ENCODE measurements at places on chromosomes 5 and 9.

DNA sequence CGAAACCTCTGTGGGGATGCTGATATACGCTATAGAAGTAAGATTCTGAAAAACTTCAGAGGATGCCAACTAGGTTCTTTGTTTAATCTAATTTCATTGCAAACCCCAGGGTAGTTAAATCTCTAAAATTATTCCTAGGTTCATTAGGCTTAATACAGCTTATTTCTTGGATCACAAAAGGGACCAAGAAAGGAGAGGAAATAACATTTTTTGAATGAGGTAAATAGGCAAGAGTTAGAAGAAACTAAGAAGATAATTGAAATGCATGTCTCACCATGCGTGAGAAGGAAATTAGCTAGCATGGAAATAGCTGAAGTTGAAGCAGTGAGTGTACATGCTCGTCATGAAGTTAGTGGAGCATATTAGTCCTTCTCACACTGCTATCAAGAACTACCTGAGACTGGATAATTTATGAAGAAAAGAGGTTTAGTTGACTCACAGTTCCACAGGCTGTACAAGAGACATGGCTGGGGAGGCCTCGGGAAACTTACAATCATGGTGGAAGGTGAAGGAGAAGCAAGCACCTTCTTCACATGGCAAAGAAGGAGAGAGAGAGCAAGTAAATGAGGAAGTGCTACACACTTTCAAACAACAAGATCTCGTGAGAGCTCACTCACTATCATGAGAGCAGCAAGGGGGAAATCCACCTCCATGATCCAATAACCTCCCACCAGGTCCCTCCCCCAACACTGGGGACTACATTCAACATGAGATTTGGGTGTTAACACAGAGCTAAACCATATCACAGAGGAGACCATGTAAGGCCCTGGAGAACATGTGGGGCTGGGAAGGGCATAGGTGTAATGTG, 125.1 kb upstream of the OSMR start:
- no peak for DNase-seq

GRCh38 chr5:141649056-141649688, 2.0 kb downstream of the FCHSD1 start:
- DNase-seq, result no peak

GRCh38 chr9:35521708-35522107, 31.8 kb downstream of the RUSC2 start:
- peak; percentile 84 for DNase-seq

- no peak for DNase-seq
Observed at GRCh38 chr5:156825688-156826087, 24.4 kb upstream of the PPP1R2B start.

DNA sequence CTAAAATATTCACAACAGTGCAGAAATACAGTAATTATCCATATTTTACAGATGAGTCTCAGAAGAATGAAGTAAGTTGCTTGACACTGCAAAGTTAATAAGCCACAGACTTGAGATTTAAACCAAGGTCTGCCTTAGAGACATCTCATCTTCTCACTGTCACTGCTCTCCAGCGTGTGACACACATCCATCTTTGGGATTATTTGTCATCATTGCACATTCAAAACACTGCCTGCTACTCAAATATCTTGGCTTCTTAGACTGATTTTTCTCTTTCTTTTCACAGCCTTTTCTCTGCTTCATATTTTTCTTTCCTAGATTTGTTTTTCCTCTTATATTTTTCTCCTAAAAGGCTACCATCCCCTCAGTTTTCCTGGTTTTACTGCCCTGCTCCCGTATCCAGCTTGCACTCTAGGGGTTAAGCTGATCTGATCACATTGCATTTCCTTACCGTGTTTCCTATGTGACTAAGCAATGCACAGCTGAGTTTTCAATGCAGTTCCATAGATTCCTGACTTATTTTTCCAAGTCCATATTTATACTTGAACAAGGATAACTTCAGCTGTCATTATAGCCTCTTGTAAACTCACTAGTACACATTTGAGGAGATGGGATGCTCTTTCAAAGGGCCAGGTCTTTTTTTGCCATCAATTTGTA, 353.0 kb downstream of the PLK2 start:
- DNase-seq, result no peak

- DNase-seq, result no peak
Observed at GRCh38 chr5:148514344-148514743, 130.6 kb downstream of the FBXO38 start.

DNA sequence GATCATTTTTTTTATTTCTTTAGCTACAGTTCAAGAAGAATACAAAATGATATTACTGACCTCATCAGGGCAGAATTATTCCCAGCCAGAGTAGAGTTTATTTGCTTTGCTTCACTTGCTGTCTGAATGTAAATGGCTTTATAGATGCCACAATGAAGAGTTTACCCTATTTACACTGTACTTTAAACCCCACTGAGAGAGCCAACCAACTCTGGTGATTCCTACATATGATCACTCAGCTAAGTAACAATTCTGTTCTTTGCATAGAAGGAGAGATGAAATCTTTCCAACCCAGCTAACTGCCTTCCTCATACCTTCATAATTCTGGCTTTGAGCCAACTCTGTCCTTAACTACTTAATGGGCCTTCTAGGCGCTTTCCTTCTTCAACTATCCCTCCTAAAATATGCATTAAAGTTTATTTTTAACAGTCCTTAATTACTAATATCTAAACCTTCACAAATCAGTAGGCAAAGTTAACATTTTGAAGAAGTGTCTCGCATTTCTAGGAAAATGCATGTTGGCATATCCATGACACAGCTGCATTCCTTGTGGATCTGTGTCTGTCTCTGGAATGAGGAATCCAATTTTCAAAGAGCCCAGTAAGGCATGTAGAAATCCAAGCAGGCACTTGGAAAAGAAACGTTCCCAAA, 284.8 kb upstream of the GRAMD2B start:
- DNase-seq, result peak; percentile 61

DNA sequence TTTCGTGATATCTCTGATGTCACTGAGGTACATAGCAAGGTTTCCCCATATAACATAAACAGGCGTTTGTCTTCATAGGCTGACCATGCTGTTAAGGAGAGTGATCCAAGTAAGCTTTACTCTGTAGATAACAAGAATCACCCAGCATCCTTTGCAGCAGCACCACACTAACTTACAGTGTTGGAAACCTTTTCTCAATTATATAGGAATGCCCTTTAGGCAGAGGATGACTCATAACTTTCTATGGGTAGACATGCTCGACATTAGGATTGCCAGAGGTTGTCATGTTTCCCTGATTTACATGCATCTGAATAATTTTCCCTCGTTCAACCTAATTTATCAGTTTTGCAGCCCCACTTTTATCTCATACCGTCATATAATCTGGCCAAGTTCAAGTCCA, 870.0 kb upstream of the CDH9 start:
- no peak for DNase-seq

DNA sequence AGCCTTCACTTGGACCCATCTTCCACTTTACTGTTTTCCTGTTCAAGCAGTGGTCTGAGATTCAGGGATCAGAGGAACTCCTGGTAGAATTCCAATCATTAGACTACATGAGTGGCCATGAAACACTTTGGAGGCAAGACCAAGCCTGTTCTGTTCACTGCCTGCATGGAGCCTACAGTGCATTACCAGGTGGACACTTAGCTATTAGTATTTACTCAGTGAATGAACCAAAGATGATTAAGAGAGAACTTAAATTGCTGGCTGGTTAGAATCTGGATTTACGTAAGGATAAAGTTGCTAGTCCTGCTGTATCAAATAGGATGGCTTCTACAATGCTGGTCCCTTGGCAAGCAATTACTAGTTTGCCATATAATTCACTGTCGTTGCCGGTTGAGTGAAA, 245.5 kb downstream of the ARRDC3 start:
- no peak for DNase-seq

DNA sequence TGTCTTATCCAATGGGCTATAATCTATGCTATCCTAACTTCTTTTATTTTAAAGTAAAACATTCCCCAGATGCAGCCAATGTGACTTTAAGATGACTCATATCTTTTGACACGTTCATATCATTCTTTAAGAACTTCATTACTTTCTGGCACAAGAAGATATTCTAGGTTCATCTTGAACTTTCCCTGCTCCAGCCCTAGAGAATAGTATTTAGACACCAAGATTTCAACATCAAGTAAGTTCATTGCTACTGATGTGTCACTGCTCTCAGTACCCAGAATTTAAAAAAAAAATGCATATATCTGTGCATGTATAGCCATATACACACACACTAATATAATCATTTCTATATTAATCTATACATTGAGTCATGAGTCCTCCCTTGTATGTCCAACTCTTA, 175.2 kb downstream of the SAXO1 start:
- DNase-seq, result peak; percentile 89

DNA sequence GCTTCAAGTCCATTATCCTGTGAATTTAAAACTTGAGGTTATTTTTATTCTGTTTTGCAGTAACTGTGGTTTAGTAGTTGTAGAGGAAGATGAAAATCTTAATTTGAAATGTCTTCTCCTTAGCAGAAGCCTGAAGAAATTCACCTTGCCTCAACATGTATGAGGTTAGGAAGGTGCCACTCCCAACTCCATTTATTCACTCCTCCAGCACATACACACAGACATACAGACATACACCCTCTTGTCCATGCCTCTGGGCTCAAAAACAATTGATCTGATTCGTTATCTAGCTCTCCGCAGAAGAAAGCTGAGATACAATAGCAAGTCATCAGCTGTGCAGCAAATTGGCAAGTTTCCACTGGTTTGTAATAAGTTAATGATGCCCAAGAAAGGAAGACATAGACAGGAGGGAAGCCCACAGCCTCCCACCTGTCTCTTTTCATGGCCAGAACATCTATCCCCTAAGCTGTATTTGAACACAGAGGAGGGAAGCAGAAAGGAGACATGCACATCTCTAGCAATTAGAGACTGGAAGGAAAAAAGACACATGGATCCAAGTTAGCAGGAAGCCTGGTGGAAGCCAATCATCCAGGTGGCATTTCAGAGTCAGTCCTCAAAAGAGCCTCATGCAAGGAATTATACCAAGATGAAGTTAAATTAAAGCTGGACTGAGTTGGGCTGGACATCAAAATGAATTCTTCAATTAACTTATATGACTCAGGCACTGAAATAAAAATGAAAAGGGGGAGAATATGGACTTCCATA, 257.9 kb downstream of the ASTN2 start:
- DNase-seq, result no peak

- no peak for DNase-seq
Observed at GRCh38 chr9:76572151-76572550, 113.2 kb downstream of the GCNT1 start.

- peak; percentile 66 for DNase-seq
Observed at GRCh38 chr5:99104538-99105132, 175.8 kb upstream of the CHD1 start.

DNA sequence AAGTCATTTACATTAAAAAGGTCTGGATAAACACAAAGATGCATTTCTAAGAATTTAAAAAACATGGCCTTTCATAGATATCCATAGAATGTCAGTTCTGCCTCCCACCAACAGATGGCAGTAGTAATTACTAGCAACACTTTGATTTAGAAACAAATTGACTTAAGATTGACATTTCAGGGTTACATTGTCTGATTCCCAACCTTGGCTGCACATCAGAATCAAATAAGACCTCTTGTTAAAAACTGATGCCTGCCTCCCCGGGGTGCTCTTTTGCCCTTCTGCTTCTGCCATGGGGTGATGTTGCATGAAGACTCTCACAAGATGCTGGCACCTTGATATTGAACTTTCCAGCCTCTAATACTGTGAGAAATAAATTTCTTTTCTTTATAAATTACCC, 146.2 kb upstream of the GPR151 start:
- DNase-seq, result peak; percentile 65

GRCh38 chr9:76188905-76189304, 205.3 kb downstream of the RFK start:
- DNase-seq, result no peak

DNA sequence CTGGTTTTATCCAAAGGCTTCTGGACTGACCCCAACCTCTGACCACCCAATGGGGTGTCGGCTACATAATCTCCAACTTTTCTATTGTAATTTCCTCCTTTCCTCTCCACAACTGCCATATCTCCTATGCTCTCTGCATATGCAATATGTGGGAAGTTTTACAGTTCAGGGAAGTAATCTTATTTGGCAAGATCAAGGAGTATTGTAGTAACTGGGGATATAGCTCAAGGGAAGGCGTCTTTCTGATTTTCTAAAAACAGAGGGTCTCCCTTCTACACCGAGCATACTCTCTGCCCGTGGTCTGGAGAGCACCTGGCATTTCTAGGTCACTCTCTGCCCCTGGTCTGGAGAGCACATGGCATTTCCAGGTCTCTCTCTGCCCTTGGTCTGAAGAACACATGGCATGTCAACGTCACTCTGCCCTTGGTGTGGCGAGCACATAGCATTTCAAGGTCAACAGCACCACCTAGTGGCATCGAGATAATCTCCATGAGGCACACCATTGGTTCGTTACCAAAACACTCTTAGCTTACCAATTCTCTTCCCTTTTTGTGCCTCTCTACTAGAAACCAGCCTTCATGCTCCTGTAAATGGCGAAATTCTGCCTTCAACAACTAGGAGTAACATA, 616.4 kb upstream of the NUDT12 start:
- DNase-seq, result peak; percentile 80

DNA sequence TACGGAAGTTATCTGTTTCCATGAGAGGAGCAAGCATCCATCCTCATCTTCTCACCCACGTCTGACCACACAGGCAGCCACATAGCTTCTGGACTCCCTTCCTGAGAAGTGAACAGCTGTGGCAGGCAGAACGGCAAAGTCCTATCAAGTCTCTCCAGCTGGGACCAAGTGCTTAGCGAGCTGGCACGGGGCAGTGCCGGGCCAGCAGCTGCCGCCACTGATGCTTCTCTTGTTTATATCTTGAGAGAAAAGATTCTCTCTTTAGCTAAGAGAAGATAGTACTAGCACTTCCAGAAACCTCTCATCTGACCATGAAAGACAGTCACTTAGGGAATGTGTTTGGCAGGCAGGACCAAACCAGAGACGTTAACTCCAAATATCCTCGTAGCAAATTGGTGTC, 37.2 kb downstream of the PLAC8L1 start:
- DNase-seq, result no peak

DNA sequence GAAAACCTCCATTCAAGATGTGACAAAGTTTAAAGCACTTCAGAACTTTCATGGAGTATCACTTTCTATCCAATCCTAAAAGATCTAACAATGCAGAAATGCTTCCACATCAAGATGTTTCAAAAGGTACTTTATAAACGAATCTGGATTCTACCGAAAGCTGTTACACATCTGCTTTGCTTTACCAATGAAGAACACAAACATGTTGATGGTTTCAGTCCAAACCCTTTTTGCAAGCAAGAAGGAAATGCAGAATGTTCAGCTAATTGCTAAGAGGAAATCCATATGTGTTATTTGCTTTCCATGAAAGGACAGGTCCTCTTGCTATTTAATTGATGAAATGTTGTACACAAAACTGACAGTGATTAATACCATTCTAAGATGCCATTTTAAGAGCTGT, 419.6 kb downstream of the EFNA5 start:
- no peak for DNase-seq

- DNase-seq, result no peak
Observed at GRCh38 chr5:178849316-178849715, 10.4 kb upstream of the ZNF354B start.

- peak; percentile 1 for DNase-seq
Observed at GRCh38 chr5:45774528-45774927, 78.3 kb upstream of the HCN1 start.

All from choroid plexus epithelial cell (primary cell).